ENCODE measurements at places on chromosomes 16 and 17. TPM values are rescaled to one million over a fixed set of nuclear protein-coding genes. Genes with fewer than 3 reads are reported as not detected.

SMTNL2 gene
- 70.0 TPM for polyA plus RNA-seq

ANKRD11 gene
- polyA plus RNA-seq, result 98.8 TPM

DNA sequence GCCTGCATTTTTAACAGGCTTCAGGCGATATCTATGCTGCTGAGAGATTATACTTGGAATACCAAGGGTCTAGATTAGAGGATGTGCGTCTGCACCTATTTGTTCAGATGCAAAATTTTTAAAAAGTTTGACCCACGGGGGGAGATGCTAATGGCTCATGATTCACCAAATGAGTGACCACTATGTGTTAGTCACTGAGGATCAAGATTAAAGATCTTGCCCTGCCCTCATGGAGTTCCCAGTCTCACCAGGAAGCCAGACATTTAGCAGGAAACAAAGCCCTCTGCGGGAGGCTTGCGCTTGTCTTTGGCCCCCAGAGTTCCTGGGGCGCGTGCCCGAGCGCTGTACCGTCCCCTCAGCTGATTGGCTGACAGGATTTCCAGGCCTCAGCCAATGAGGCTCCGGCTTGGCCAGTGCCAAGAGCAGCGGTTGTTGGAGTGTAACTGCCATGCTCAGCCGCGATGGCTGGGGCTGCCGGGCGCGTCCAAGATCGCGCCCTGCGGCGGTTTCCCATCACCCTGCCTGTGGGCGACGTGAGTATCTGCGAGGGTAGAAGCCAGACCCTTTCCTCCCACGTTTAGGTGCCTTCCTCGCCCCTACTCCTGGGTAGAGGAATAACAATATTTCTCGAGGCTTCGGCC, 4.5 kb upstream of the DDX19B start:
- no peak for DNase-seq

DNA sequence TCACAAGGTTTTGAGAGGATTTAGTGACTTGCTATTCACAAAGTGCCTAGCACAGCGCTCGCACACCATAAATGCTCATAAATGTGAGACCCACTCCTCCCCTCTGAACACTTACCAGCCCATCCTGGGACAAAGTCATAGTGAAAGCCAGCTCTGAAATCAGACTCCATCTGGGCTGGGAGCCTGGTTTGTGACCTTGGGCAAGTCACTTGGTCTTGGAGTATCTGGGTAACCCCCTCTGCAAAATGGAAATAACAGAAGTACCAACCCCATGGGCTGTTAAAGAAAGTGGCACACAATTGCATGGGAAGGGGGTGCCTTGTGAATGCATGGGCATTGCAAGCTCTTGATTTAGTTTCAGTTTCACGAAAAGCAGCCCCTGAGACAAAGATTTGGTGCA, 104.7 kb upstream of the CDH5 start:
- DNase-seq, result no peak

- no peak for DNase-seq
These were observed 503 bp downstream of the C16orf54 start for GRCh38 chr16:29745121-29745852.

DNA sequence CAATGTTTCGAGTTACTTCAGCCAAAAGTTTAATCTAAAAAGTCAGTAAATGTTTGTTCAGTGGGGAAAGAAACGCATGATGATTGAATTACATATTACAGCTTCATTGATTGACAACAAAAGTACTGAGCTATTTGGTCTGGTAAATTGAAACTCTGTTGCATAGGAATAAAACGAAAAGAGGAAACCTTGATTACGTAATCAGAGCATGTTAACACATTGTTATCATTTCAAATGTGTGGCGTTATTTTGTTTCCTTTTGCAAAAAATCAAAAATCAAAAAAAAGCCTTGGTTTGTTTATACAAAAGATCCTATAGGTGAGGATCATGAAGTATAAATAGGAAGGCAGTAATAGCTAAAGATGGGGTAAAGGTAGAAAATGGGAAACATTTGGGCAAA, 19.5 kb upstream of the CA10 start:
- DNase-seq, result no peak

- no peak for DNase-seq
These were observed 90.2 kb downstream of the MARCHF10 start for GRCh38 chr17:62717889-62718288.

DNA sequence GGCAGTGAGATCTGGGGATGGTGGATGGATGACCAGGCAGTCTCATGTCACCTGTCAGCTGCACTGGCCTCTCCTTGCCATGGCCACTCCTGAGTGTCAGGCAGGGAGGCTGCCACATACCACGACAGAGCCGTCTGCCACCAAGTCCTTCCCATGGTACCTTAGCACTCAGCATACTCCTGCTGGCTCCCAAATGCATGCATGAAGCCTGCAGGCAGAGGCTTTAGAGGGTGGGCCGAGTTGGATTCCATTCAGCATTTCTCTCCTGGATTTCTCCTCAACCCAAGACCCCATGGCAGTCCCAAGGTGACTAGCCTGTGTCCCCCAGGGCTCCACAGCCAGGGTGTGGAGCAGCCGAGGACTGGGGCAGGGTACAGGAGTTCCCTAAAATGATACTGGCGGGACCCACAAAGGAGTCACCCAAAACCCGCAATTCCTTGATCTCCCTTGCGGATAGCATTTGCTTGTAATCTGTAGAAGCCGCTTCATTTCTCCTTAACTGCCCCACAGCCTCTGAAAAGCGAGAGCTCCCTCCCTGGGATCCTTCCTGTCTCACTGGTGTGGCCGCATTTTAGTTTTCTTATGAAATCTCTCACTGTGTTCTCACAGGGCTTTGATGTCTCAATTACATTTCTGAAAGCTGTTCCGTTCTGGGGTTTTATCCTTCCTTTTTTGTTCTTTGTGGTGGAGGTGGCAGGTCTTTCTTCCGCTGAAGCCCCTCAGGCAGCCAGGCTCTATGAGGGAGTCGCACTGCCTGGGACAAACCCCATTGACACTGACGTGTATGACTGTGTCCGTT, 141.4 kb downstream of the SOCS1 start:
- no peak for DNase-seq

DNA sequence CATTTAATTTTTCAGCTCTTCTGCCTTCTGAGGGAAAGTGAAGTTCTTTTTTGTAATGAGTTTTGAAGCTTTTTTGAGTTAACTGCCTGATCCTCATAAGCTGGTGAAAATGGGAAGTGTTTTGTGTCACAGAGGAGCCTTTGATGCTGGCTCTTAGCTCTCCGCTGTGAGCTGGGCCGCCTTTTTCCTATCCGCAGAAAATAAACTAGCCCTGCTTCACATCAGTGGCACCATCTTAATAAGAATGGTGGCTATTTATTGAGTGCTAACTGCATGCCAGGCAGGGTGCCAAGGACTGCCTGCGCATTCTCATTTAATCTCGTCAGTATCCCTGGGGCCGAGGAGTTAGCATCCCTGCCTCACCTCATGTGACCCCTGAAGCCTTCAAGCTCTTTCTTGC, 309.0 kb downstream of the CPPED1 start:
- no peak for DNase-seq

DNA sequence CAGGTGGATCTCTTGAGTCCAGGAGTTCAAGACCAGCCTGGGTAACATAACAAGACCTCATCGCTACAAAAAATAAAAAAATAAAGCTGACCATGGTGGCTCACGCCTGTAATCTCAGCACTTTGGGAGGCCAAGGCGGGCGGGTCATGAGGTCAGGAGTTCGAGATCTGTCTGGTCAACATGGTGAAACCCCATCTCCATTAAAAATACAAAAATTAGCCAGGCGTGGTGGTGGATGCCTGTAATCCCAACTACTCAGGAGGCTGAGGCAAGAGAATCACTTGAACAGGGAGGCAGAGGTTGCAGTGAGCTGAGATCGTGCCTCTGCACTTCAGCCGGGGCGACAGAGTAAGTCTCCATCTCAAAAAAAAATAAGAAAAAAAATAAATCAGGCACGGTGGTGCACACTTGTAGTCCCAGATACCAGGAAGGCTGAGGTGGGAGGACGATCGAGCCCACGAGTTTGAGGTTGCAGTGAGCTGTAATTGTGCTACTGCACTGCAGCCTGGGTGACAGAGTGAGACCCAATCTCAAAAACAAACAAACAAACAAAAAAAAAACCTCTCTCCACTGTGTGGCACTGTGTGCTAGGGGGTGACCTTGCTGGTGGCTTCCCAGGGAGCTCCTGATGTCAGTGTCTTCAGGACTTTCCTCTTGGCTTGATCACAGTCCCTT, 19.8 kb upstream of the MAPK3 start:
- DNase-seq, result no peak

DNA sequence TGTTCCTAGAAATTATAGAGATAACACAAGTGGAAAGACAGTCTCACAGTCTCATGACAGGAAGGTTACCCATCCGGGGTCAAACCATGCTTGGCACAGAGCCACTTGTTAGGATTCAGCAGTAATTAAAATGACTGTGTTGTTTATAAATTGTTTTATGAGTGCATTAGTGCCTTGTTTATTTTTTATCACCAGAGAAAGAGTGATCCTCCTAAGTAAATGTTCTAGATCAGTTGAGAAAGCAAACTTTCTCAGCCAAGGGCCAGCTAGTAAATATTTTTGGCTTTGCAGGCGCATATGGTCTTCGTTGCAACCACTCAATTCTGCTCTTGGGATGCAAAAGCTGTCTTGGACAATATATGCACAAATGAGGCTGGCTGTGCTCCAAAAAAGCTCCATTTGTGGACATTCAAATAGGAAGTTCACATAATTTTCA, 253.9 kb upstream of the CACNG5 start:
- DNase-seq, result peak; percentile 89

- DNase-seq, result no peak
These were observed 233.4 kb upstream of the NLRP1 start for GRCh38 chr17:5817475-5818395.

DNA sequence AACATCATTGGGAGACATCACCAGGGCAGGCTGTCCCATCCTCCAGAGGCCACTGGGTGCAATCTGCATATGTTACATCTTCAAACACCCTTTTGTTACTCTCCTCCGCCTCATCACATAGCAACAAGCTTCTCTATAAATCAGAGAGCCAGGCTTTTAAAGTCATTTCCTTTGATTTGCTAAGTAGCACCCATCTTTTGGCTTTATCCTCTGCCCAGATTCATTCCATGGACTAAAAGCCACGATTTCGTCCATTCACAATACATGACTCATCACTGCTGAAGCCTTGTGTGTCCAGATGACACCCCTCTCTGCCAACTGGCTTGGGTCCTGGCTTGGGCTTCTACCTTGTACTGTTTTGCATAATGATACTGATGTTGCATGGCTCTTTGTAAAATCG, 2.0 kb upstream of the KRT38 start:
- DNase-seq, result no peak

DNA sequence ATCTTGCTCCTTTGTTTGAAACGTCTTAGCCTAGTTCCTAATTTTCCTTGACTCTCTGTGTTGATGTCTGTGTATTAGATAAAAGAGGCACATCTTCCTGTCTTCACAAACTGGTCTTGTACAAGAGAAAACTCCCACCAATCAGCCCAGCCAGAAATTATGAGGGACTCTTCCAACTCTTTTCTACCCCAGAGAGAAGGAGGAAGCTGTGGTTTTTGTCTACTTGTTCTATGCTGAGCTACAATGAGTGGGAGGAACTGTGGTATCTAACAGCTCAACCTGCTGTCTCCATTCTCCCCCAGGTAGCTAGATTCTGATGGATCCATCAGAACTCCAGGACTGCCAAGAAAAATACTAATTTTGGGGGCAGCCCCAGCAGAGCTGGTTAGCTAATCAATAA, 392.5 kb downstream of the HS3ST3B1 start:
- no peak for DNase-seq

VASN gene
- 74.6 TPM for polyA plus RNA-seq

- DNase-seq, result no peak
These were observed 80.3 kb downstream of the EFCAB13 start for GRCh38 chr17:47404006-47404405.

DNA sequence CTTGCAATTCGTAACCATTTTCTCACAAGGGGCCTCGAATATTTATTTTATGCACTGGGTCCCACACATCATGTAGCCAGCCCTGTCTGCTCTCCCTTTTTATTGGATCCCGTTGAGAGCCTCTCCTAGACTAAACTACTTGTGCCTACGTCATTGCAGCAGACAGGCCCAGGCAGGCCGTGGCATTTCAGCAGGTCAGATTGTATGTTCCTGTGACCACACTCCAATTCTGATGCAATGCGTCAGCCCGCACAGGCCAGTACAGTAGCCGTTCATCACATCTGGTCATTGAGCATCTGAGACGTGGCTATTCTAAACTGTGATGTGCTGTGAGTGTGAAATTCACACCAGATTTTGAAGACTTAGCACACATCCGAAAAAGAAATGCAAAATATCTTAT, 42.2 kb downstream of the ABAT start:
- no peak for DNase-seq

GRCh38 chr17:50916708-50917417, 50.7 kb upstream of the TOB1 start:
- no peak for DNase-seq
